NCI-H1048 (cell line): ENCODE measurements at places on chromosomes 13 and 19.

DNA sequence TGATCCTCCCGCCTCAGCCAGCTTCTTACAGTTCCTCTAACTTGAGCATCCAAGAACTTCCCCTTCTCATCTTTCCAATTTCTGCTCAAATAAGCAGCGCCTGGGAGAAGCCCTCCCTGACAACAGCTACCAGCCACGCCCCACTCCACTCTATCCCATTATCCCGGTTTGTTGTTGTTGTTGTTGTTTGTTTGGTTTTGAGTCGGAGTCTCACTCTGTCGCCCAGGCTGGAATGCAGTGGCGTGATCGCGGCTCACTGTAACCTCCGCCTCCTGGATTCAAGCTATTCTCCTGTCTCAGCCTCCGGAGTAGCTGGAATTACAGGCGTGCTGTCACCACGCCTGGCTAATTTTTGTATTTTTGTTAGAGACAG lies 822 bp upstream of the PTPRS start:
- DNase-seq: no peak

DNA sequence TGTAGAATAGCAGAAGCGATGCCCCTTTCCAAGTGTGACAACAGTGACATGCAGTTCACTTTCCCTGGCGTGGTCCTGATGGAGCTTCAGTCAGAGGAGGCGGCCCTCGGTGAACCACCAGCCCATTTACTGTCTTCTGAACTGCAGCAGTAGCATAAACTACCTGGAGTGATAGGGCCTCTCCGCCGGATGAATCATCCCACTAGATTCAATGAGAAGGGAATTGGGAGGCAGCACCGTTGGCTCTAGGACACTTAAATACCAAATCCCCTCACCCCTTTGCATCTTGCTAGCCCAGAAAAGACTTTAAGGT lies 112.8 kb upstream of the GPR12 start:
- DNase-seq: no peak

DNA sequence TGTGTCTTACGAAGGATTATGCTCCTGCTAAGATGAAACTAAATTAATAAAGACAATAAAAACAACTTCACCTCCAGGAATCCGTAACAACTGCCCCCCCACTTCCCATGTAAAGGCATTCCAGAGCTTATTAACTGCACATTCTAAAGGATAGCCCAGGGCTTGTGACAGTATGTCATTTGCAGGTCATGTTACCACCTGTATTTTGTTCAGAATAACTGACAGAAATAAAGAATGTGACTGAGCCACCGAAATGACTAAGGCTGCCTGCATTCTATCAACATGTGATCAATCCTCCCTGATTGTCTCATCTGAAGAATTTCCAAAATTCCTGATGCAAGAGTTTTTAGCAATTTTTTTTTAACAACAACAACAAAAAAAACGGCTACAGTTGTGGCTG lies 117.2 kb downstream of the MIPEP start:
- DNase-seq: no peak

- DNase-seq: no peak
These were observed 147.5 kb downstream of the CYSLTR2 start for GRCh38 chr13:48801255-48801654.

GRCh38 chr13:29162638-29163235 lies 342.6 kb downstream of the MTUS2 start:
- no peak for DNase-seq

GRCh38 chr19:6229216-6229913 lies 50.4 kb downstream of the MLLT1 start:
- no peak for DNase-seq

GRCh38 chr13:50543782-50544181 lies 299.7 kb downstream of the DLEU7 start:
- DNase-seq: no peak

DNA sequence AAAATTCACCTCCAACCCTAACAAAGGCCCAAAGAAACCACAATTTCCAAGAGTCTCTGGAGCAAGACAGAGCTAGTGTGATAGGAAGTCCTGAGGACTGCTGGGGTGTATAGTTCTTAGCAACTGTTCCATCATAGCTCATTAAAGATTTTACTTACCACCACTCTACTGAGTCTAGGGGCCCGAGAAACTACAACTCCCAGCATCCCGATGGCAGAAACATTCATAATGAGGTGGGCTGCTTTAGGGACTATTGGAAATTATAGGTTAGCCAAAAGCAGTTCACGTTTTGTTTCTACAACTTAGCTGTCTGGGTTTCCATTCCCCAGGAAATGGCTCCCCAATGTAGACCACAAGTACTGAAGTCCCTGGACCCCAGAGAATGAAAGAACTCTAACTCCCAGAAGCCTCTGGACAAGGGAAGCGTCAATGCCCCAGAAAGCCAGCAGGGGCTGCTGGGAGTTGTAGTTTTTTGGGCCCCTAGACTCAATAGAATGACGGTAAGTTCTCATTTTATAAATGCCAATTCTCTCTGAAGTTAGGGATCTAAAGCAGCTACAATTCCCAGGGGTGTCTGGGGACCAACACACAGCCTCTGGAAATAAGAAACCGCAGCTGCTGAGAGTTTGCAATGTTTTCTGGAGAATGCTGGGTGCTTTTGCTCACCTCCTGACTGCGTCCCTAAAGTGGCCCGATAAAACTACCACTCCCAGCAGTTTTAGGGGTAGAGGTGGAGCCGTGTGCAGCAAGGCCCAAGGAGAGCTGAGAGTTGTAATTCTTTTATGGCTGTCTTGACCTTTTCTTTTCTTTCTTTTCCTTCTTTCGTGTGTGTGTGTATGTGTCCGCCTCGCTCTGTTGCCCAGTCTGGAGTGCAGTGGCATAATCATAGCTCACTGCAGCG lies 11.1 kb downstream of the FTL start:
- DNase-seq: no peak

DNA sequence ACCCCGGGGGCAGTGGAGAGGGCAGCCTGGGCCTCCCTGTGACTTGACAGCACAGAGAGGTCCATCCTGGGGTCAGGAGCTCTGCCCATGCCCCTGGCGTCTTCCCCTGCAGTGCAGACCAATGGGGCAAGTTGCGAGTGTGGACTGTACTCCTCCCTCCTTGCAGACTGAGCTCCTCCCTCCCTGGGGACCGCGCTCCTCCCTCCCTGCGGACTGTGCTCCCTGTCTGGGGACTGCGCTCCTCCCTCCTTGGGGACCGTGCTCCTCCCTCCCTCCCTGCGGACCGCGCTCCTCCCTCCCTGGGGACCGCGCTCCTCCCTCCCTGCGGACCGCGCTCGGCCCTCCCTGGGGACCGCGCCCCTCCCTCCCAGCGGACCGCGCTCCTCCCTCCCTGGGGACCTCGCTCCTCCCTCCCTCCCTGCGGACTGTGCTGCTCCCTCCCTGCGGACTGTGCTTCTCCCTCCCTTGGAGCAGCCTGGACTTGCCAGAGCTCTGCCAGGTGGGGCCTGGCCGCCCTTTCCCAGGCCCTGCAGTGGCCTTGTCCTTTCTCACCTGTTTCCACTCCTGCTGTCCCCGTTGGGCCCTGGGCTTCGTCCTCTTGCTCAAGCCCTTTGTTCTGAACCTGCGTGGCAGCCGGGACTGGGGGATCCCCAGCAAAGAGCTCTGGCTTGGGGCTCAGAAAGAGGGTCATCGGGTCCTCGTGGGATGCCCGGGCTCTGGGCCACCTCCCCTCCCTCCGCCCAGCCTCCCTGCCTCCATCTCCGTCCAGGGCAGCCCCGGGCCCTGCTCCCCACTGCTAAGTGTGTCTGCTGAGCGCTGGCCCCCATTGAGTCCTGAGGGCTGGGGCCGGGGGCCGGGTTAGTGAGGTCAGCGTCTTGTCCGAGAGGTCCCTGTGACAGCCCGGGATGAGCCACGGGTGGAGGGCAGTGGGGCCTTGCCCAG lies 6.8 kb downstream of the GAMT start:
- no peak for DNase-seq

DNA sequence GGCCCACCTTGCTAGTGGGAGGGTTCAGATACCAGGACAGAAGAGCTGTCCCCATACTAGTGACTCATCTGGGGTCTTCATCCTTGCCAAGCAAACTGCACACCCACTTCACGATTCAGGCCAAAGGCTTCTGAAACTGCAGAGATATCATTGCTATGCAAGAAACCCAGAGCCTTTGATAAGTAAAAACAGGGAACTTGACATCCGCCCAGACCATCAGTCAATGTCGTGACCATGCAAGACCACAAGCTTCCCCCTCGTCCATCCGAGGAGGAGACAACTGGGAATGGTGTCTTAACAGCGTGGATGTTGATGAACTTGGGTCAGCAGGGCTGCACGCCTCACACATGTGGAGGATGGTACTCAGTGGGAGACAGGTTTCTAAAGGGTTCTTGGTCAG lies 58.0 kb downstream of the ABCC4 start:
- DNase-seq: no peak

DNA sequence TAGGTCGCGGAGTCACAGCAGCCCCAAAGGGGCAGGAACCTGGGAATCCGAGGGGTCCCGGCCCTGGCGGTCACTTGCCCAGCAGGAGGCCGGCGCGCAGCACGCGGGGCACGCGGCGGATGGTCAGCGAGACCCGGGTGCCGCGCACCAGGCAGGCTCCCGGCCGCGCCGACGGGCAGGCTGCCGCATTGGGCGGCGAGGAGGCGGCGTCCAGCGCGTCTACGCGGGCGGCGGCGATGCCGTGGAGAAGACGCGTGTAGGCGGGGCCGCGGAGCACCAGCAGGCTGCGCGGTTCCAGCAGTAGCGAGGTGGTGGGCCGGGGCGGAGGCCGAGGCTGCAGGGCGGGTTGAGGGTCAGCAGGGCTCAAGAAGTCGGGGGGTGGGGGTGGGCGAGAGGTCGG lies 607 bp upstream of the SYNE4 start:
- DNase-seq: no peak

- no peak for DNase-seq
These were observed 280.6 kb downstream of the DCLK1 start for GRCh38 chr13:35850569-35850968.

DNA sequence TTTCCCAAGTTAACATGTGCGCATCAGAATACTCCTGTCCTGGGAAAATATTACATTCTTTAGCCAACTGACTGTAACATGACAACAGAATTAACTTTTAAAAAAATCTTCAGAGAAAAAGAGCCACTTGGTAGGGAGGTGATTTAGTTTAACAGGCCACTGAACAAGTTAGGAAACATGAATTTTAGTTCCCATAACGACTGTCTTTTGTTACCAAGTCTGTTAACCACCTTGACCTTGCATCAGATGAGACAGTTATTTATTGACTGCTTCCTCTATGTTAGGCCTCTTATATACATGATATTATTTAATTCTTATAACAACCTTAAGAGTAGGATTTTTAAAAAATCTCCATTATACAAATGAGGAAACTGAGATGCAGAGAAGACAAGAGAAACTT lies 268.6 kb downstream of the NDFIP2 start:
- no peak for DNase-seq

GRCh38 chr13:23069566-23069965 lies 111.2 kb upstream of the SGCG start:
- DNase-seq: no peak

DNA sequence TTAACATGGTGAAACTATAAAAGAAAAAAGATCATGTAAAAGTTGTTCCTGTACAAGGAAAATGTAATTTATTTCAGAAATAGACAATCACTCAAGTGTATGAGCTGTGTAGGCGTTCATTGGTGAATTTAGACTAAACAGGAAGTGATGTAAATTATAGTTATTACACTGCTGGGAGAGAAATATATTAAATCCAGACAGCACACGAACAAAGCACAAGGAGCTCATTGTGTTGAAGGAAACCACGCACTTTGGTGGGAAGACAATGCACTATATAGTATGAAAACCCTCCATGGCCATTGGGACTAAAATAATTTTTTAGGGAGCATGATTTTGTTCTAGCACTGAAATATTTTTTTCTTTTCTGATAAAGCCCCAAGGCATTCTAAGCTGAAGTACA lies 450.5 kb downstream of the KLF12 start:
- DNase-seq: no peak

DNA sequence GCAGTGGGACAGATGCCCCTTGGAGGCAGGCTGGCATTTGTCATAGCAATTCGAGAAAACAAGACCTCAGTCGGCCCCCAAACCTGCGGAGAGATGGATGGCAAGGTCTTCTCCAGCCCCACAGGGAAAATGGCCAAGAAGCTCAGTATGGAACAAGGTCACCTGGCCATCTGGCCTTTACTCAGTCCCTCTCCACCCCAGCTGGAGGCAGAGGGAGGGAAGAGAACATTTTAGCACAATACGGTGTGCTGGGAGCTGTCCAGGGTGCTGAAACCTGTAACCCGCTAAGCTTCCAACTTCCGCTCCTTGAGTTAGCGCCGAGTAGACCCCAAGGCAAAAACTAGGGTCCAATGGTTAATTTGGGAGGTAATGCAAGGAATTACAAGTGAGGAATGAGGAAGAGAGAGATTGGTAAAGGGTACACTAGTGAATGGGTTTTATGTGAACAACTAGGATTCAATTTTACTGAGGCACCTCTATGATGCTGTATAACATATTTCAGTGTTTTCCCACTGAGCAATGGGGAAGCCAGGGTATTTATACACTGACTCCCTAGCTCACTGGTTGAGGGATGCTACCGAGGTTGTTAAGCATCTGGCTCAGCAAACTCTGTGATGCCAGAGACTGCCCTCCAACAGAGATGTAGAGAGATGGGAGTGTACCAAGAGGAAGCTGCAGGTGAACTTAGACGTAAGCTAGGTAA lies 64.3 kb downstream of the CACNA1A start:
- DNase-seq: no peak

DNA sequence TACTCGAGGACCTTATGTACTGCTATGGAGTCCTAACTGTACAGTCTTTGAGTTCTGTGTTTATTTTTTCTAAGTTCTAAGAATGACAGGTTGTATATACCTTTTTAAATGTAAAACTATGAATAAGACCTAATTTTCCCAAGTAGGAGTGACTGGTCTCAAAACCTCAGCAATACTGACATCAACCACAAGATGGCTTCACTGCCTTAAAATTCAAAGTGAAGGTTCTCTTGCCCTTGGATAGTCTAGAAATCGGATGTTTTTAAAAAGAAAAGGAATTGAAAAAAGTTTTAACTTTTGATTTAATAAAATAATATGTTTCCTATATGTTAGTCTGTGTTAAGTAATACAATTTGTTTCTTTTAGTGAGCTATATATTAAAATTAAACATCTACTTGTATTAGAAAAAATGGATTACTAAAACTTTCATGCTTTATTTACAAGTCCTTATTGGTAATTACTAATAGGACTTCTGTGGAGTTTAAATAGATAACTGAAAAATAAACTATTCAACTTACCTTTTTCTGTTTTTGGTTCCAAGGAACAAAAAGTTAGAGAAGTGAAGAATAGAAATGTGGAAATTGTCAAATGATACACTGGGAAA lies 52.0 kb downstream of the TDRD3 start:
- no peak for DNase-seq

DNA sequence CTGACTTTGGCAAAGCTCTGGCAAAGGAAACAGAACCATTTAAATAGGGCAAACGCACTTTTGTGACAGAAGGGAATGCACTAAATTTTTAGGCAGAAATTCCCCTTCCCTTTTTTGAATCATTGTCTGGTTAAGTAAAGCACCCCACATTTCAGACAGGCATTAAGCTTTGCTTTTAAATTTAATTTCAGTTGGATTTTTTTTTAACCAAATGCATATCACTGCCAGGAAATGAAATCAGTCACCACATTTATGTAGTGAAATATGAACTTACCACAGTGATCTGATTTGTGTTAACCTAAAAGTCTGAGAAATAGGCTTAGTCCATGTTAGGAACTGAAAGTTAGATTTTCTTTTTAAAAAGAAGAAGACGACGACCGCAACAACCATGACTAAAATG lies 10.8 kb downstream of the GPR183 start:
- no peak for DNase-seq

GRCh38 chr19:35099897-35100275 lies 15.7 kb upstream of the FXYD3 start:
- DNase-seq: no peak

- DNase-seq: no peak
These were observed 443.9 kb upstream of the SLC10A2 start for GRCh38 chr13:103510007-103510535.
